A673 (cell line): ENCODE measurements at places on chromosomes 7 and 10.

DNA sequence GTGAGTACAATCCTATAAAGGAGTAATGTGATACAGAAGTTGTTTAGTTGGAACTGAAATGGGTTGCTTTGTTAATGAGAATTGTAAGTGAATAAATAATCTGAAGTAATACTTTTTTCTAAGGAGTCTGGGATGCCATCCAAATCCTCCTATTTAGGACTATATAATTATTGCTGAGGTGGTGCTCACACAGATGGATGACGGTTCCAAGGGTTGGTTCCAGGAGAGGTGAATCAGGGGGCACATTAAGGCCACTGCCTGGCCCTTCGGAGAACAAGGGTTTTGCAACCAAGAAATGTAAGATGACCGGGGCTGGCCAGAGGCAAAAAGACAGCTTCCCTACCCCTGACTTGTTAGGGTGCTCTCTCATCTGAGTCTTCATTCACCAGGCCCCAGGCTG is 352.7 kb downstream of the PHTF2 start:
- DNase-seq: no peak

GRCh38 chr10:11520892-11521291 is 90.6 kb downstream of the USP6NL start:
- no peak for DNase-seq

DNA sequence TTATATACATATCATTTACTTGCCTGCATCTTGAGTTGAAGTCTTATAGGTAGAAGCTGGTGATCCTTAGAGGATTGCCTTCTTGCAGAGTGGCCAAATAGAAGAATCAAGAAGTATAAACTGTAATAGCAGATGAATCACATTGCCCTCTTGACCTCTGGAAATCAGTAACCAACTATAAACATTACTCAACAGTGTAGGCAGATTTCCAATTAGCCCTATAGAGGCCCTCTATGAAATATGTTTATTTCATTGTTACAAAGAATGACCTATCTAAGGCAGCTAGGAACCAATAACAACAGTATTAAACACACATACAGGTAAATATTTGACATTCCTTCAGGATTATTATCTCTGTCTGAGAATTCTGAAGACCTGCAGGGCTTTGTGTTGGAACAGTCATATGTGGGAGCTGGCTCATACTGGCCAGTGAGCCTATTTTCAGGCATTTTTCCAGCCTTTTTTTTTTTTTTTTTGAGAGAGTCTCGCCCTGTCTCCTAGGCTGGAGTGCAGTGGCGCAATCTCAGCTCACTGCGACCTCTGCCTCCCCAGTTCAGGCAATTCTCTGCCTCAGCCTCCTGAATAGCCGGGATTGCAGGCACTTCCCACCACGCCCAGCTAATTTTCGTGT is 7.2 kb upstream of the SRI start:
- DNase-seq: no peak

- peak; percentile 91 for DNase-seq
These were observed 254.9 kb downstream of the KIAA1217 start for GRCh38 chr10:24463611-24464426.

- no peak for DNase-seq
These were observed 34.2 kb upstream of the XRCC2 start for GRCh38 chr7:152710153-152710442.

DNA sequence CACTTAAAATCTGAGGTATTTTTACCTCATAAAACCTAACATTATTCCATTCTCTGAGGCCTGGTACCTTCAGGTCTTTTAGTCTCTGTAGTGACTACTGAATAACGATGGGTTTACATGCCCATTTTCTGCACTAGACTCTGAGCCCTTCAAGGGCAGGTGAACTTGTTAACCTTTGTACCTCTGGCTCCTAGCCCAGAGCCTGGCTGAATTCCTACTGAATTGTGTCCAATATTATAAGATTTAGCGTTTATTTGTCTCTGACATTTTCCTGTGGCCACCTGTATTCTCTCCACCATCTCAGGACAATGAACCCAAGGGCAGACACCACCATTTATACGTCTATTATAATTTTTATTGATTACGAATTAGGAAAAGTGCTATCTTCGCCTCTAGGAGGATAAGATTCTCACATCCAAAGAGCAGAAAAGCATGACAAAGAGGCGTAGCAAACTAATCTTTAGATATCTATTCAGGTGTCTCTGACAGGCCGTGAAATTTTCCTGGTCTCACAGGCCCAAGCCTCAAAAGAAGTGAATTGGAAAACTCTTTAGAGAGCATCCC is 27.9 kb upstream of the HNRNPH3 start:
- DNase-seq: no peak

DNA sequence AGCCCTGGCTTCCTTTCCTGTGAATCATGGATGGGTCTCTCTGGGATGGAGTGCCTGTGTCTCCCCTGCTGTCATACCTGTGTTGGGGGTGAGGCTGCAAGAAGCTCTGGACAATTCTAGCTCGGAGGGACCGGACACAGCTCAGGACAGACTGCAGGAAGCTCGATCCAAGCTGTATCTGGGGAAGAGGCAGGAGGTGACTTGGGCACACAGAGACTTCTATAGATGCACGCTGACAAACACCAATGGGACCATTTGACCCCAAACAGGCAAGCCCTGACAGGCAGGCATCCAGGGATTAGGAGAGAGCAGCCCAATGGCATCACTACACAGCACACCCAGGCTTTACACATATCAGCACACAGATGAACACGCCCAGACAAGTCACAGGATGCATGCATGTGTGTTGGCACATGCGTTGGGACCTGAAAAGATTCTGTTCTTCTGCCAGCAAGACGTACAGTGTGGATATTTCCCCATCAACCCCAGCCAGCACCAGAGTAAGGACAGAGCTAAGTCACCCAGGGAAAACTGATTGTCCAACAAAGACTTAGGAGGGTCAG is 4.5 kb downstream of the LLCFC1 start:
- DNase-seq: no peak

DNA sequence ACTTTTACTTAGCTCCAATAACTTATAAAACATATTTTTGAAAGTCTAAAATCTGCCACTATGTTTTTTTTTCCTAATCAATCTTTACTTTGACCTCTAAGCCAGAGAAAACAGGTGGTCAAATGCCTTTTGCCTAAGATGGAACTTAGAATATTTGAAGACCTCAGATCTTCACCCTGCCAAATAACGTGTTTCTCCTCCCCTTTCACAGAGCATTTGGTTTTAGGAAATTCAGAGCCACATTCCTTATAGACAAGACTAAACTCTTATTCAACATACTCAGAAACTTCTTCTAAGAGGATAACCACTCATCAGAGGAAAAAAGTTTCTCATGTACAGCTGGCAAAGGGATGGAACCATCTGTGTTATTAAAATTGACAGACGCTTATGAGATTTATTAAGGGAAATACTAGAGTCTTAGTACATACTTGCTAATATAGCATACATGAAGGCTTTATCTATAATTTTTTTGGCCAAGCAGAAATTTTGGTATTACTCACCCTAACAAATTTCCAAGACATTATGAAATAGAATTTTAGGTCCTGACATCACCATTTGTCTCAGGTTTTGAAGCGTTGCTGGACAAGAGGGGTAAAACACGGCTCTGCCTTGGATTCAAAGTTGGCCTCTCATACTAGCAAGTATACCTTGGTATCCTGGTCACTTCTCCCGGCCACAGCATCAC is 2.6 kb upstream of the EGFR start:
- no peak for DNase-seq

GRCh38 chr7:133873631-133874030 is 253.5 kb upstream of the LRGUK start:
- no peak for DNase-seq

DNA sequence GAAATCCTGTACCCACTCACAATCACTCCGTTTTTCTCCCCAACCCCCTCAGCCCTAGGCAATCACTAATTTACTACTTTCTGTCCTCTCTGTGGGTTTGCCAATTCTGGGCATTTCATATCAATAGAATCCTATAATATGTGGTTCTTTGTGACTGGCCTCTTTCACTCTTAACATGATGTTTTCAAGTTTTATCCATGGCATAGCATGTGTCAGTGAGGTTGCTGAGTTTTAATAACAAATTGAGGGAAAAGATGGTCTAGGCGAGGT is 11.9 kb downstream of the PLAU start:
- no peak for DNase-seq

DNA sequence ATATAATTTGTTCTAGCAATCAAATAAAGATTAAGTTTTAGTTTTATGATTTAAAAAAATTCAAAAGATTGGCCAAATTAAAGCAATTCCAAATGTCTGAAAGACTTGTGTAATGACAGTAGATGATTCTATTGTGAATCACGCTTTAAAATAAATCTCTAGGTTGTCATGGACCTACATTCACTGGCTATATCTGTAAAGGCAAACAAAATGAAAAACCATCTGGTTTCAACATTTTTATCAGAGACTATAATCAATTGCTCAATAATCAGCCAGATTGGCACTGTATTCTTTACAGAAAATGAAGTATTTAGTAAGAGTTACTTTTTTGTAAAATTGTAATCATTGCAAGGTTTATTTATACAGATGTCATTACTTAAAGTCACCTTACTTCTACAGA is 60.7 kb downstream of the DGKB start:
- DNase-seq: no peak

DNA sequence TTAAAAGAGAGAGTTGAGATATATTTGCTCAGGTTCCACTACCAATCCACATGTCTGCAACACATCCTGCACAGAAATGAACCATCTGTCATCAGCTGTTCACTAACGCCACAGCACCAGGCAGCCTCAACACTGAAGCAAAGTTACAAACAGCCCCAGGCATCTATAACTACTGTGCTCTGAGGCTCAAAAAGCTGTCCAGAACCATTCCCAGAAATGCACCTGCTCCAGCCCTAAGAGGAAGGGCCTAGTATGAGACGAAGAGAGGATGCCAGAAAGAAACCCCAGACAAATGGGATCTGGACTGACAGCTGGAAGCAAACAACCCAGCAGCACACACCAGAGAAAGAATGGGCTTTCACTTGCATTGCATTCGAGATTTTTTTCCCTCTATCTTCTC is 159.3 kb downstream of the ELMO1 start:
- DNase-seq: no peak

GRCh38 chr7:29798422-29798821 is 7.9 kb upstream of the WIPF3 start:
- no peak for DNase-seq

DNA sequence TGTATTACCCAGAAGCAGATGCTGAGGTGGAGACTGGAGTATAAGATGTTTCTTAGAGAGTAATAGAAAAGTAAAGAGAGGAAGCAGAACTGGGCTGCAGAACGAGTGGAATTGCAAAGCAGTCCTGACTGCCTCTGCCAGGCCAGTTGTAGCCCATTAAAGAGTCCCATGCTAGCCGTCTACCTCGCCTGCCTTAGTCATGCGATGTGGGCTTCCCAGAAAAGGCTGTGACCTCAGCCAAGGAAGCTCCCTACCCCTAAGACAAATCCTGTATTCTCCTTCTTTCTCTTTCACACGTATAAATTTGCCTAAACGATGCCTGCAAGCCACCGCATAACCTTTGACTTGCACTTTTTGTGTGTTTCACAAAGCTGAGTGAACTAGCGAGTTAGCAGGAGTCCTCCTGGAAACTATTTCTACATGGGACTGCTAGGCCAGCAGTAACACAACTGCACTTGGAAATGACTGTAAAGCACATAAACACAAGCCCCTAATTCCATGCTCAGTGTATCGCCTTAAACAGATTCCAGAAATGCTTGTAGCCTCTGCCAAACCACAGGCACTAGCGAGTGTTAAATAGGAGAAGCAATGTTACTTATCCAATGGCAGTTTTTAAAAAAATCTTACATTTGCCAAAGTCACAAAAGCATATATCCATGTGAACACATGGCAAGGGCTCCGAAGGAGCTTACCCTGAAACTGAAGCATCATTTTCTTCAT is 47.4 kb upstream of the GNAI1 start:
- peak; percentile 42 for DNase-seq
